Activated T-cell treated with anti-CD3 and anti-CD28 coated beads, Interleukin-2, amount 50 U/mL, for 4 hours (primary cell): ENCODE measurements at places on chromosomes 11 and 22. TPM values are rescaled to one million over a fixed set of nuclear protein-coding genes. Genes with fewer than 3 reads are reported as not detected.

GRCh38 chr11:28464252-28464867 lies 356.2 kb downstream of the METTL15 start:
- no peak for DNase-seq

GRCh38 chr11:121671283-121672168 lies 218.8 kb upstream of the SORL1-AS1 start:
- no peak for DNase-seq

Gene MIAT
- 3.4 TPM for total RNA-seq

- no peak for DNase-seq
Observed at GRCh38 chr11:72556433-72556832, 117.8 kb downstream of the PDE2A start.

DNA sequence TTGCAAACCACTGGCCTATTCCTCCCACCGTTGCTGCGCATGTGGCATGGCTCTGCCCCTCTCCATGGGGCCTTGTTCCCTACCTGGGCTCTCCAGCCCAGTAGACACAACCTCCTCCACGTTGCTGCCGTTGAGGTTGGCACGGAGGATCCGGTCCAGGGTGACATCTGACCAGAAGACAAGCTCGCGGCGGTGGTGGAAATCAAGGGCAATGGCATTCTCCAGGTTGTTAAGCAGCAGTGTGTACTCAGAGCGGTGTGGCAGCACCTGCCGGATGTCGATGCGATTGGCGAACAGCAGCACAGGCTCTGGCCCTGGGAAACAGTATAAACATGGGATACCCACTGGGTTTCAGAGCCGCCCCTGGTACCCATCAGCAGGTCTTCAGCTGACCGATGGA lies 23.8 kb downstream of the LRP4 start:
- DNase-seq: no peak

- no peak for DNase-seq
Observed at GRCh38 chr22:41127451-41127850, 35.1 kb downstream of the EP300 start.

Gene CARD18
- not detected for total RNA-seq

DNA sequence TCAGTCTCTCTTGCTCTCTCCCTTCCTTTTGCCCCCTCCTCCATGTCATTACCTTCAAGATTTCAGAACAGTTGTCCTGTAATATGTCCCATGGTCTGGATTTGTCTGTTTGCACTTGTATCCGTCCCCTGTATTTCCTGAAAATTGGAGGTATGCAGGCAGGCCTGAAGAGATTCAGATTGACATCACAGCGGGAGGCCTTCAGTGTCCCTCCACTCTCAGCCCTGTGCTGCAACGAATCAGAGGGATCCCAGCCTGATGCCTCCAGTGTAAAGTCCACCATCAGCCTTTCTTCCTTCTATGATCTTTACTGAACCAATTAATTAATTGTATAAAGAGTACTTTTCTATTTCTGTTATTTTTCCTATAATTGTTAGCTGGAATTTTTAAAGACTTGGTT lies 57.3 kb downstream of the ELMOD1 start:
- no peak for DNase-seq

- DNase-seq: peak; percentile 31
Observed at GRCh38 chr11:125591649-125592304, 875 bp upstream of the STT3A start.

GRCh38 chr22:31244046-31244942 lies 32.2 kb downstream of the LIMK2 start:
- DNase-seq: no peak

Gene SMC1B
- 0.24 TPM for total RNA-seq
